ENCODE measurements at places on chromosomes 7 and 10. TPM values are rescaled to one million over a fixed set of nuclear protein-coding genes. Genes with fewer than 3 reads are reported as not detected.

The IFIT1B gene
- not detected for total RNA-seq

The LIPJ gene
- not detected for total RNA-seq

The TWNK gene
- total RNA-seq, result 6.4 TPM

The H2BK1 gene
- not detected for total RNA-seq

The AKR1C8 gene
- total RNA-seq, result not detected

The FOXP2 gene
- total RNA-seq, result 0.46 TPM

The DPP6 gene
- not detected for total RNA-seq
